ENCODE measurements at places on chromosomes 5 and 9.

DNA sequence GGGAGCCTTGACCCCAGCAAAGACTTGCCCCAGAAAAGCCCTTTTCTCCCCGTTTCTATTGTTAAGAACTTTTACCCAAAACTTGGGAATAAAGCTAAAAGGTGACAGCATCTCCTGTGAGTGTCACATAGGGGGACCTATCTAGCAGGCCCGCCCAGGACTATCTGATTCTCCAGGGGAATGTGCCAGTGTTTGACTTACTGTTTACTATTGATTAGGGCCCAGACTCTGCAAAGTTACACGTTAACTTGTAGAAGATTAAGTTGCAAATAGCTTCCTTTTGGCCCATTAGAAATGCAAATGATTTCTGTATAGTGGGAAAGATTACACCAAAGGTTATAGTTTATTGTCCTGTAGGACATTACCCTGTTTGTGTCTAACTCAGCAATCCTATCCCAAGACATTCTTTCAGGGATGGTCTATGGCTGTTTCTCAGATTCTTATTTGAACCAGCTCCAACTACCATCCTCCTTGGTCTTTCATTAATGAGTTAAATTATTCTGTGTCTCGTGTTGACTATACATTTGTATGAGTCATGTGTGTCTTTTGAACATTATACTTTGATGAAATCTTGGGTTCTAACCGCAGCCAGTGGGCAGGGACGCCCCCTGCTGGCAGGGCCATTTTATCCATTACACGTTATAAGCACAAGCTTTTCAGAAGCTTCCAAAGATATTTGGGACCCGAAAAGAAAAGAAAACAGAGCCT, 60.7 kb downstream of the HRH2 start:
- peak; percentile 46 for DNase-seq

GRCh38 chr5:4758996-4759395, 381.1 kb upstream of the ADAMTS16 start:
- no peak for DNase-seq

- DNase-seq, result no peak
Measured at GRCh38 chr5:79621056-79621455, 8.8 kb downstream of the TENT2 start.

GRCh38 chr5:171258737-171259415, 50.2 kb upstream of the TLX3 start:
- no peak for DNase-seq

- no peak for DNase-seq
Measured at GRCh38 chr5:108606185-108606584, 141.5 kb upstream of the FER start.

GRCh38 chr5:307306-307705, 14.2 kb upstream of the AHRR start:
- DNase-seq, result no peak

GRCh38 chr5:107541400-107541799, 129.3 kb downstream of the EFNA5 start:
- no peak for DNase-seq

DNA sequence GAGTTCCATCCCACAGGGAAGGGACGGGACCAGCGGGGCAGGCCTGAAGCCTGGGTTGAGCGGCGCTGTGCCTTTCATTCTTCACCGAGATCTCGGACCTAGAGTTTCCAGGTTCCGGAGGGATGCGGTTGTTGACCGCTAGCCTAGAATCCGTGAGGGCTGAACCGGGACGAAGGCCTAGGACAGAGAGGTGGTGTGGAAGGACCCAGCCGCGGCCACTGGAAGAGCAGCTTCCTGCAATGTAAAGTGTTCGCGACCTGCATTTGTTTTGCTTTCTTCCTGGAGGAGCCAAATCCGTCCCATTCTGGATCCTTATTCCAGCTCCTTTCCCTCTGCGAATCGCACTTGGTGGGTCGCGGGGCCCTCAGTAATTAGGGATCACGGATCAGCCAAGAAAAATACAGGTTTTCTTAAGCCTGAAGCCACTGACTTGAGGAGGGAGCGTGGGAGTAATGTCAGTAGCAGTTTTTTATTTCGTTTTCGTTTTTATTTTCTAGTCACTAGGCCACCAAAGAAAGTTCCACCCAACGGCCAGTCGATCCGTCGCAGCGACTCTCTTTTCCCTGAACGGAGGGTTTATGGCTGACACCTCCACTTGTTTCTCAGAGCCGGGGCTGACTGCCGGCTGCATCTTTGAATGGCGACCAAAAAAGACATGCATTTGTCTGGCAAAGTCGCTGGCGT, 48.6 kb downstream of the ANXA2R start:
- no peak for DNase-seq

All from activated CD8-positive, alpha-beta memory T cell treated with anti-CD3 and anti-CD28 coated beads for 4 hours (primary cell).